ENCODE measurements at places on chromosomes 1 and 21.

DNA sequence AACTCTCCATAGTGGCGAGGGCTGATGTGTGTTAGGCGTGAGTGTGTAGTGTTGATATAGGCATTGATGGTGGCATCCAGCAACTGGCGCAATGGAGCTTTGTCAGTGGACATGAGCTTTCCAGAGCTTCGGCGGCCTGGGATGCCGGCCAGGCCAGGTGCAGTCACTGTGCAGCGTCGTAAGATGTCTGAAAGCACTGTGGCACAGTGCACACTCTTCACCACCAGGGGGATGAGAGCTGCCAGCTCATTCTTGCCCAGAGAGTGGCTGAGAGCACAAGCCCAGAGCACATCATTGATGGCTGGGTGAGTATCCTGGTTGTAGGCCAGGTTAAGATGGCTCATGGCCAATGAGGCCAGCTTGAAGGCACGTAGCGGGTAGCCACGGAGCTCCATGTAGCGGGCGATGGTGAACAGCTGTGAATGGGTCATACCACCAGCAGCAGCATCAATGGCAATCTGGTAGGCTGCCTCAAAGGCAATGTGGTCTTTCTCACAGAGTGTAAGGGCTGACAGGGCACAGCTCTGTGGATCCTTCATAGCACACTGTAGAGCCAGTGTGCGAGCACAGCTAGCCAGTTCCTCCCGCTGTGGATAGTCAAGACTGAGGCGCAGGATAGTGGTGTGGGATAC, 6.7 kb downstream of the UROD start:
- DNase-seq = no peak

- DNase-seq = no peak
Measured at GRCh38 chr21:14615359-14615974, 69.4 kb upstream of the SAMSN1 start.

GRCh38 chr1:154666051-154666790, 58.2 kb upstream of the ADAR start:
- no peak for DNase-seq

DNA sequence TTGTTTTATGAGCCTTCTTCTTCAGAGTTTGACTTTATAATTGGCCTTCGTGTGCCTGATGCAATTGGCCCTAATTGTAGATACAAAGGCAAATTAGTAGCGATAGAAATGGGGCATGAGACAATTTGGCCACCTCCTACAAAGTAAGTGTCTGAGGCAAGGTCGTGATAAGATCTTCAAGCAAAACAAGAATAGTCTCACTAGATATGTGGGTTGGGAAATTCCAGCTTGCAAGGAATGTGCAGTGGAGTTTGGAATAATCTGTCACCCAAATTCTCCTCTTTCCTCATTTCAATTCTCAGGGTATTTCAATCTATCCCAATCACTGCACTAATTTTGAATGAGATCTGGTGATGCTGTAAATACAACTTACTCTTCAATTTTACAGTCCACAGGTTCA, 11.4 kb upstream of the TSNAX start:
- no peak for DNase-seq

DNA sequence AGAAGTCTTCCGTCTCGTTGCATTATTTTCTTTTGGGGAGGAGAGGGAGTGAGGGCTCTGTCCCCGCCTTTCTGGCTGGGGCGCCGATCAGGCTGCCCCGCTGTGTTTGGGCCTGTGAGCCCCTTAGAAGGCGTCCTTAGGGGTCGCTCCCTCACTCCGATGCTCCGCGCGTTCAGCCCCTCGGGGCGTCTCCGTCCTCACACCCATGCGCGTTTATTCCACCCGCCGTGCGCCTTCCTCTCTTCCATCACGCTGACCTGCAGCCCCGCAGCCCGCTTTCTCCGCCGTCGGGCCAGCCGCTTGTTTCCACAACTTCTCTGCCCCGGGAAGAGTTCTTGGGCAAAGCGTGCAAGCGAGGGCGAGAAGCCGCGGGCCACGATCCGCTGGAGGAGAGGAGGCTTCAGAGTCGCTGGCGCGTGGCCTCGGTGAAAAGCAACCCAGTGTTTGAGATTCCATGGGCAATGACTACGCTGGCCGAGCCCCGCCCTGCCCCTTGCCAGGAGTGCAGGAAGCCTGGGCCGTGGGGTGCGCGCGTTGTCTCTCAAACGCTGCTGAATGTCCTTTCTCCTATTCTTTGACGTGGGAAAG, 27.7 kb downstream of the TRIM11 start:
- no peak for DNase-seq

DNA sequence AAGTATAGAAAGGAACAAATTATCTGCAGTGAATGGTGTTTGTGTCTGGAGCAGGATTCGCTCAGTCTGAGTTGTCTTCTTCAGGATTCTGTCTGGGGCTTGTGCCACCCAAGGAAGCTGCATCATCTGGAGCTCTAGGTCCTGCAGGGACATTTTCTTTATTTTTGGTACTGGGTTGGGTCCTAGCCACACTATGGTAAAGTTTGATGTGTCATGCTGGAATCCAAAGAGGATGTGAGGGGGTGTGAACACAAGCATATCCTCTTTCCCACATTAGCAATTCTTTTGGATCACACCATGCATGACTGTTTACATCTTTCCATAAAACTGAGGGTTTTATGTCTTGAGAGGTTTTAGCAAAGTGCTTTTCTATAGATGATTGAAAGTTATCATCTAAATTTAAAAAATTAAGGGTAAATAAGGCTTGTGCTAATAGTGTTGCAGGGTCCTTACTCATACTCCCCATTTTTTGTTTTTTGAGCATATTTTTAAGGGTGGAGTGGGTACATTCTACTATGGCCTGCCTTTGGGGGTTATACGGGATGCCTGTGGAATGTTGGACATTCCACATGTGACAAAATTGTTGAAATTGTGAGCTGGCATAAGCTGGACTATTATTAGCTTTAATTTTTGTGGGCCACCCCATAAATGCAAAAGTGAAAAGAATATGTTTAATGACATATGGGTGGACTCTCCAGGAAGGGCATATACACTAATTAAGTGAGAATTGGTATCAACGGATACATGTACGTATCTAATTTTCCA, 152.0 kb upstream of the HMCN1 start:
- DNase-seq = peak; percentile 35

- DNase-seq = no peak
Measured at GRCh38 chr1:112548547-112548946, 39.8 kb downstream of the WNT2B start.

DNA sequence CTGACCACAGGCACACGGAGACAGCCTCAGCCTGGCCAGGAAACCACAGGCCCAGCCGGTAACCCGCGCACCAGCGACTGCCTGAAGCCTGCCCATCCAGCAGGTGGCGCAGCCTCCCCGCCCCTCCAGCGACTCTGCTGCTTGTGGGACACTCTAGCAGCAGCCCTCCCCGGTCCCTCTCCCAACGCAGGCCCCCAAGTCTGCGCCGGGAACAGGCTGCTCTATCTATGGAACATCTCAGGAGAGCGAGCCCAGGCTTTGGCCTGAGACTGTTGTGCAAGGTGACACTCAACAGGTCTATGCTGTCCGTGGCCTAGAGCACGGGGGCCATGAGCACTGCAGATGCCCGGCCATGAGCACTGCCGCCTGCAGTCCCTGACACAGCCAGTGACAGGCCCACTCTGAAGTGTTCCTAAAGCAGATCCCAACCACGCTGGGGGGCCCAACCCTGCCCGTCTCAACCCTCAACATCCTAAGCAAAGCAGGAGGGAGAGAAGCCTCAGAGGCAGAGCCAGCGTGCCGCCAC, 28.4 kb downstream of the WDR4 start:
- no peak for DNase-seq

Data from GM04504 (cell line).